ENCODE measurements at places on chromosomes 12 and 14. TPM values are rescaled to one million over a fixed set of nuclear protein-coding genes. Genes with fewer than 3 reads are reported as not detected.

DNA sequence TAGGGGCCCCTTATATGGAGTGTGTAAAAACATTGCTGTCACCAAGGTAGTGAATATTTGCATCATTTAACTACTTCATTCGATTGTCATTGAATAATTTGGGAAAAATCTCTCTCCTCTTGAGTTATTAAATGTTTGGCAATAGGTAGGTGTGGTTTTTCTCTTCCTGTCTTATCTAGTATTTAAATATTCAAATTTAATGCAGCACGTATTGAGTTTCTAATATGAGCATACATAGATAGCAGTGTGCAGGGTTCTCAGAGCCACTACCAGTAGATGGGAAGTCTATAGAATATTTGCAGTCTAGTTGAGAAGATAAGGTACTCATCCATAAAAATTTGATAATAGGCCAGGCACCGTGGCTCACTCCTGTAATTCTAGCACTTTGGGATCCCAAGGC, 16.7 kb downstream of the PALS1 start:
- DNase-seq, result no peak

The PDZRN4 gene
- not detected for total RNA-seq

DNA sequence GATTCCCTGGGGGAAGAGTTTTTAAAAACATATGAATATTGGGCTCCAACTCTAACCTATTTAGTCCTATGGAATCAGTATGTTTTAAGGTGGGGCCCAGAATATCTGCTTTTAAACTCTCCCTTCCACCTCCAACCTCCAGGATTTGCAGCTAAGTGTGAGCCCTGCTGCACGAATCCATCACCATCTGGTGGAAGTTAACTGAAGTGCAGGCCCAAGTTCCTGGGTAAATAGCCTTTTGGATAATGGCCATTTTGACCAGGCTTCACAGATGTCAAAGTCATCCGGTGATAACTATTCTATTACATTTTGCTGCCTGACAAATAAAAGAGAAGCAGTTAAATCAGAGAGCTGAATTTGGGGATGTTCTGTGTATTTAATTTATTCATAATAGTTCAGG, 58.1 kb upstream of the RMST start:
- peak; percentile 10 for DNase-seq

GRCh38 chr12:46110223-46110611, 119.8 kb upstream of the SCAF11 start:
- no peak for DNase-seq

GRCh38 chr12:113936460-113936859, 29.7 kb downstream of the RBM19 start:
- DNase-seq, result peak; percentile 73

GRCh38 chr12:46296822-46297221, 28.0 kb upstream of the SLC38A1 start:
- DNase-seq, result no peak

DNA sequence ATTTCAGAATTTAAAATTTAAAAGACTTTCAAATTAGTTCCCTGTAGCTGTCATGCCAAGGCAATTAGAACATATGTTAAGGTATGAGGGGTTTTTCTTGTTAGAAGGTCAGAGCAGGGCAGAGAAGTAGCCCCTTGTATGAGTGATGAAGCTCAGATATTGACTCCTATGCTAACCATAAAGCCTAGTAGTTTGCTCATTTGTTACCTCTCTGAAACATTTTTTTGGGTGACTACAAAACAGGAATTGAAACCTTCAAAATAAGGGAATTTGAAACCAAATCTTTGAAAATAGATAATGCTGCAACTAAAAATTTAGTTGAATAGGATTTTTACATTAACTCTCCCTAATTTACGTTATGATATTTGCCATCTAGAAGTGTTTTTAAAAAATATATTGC, 333.5 kb downstream of the NAV3 start:
- DNase-seq, result no peak

The OR4L1 gene
- not detected for total RNA-seq

GRCh38 chr14:92510972-92511371, 2.6 kb upstream of the RIN3 start:
- DNase-seq, result no peak

DNA sequence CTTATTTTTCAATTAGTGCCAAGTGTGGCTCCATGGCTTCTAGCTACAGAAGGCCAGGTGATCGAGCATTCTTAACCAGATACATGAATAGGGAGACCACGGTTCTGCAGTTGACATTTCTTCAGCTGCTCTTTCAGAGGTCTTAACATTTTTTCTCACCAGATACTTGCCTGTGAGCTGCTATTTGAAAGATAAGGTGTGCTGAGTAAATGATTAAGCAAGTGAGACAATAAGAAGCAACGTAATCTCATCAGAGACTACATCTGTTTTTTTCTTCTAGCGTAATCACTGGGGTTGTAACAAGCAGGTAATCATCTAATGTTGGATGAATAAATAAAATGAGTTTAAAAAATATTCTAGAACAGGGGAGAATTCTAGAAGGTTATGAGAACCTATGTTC, 912.9 kb downstream of the DIO2 start:
- no peak for DNase-seq

GRCh38 chr12:129185855-129186254, 332.6 kb downstream of the GLT1D1 start:
- no peak for DNase-seq

The MMP19 gene
- 9.8 TPM for total RNA-seq

DNA sequence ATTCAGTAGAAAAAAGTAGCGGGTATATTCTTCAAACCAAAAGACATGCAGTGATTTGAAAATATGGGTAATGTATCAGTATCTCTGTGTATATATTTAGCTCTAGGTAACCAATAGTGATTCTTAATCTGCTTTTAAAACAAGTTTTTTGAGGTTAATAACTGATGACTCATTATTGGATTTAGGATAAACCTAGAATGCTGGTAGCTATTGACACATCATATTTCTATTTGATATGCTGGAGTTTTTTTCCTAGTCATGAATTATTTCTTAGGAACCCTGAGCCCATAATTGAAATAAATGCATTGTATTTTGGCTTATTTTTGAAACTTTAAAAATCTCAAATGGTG, 15.5 kb downstream of the ARF6 start:
- DNase-seq, result no peak

GRCh38 chr12:121915841-121916321, 2.5 kb upstream of the CFAP251 start:
- no peak for DNase-seq

DNA sequence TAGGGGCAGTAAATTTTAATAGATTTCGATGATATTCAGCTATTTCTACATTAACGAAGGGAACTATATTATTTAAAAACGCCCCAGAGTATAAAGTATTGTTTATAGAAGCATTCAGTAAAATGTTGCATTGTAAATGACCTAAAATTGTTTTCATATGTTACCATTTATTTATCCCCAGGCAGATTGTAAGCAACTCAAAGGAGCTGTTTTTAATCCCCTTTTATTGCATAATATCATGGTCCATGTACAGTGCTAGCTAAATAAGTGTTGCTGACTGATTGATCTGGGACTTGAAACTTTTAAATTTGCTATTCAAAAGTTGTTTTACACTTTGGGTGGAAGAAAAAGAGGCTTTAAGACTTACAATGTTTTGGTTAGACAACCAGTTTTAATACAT, 199.0 kb upstream of the SLC38A2 start:
- DNase-seq, result no peak

DNA sequence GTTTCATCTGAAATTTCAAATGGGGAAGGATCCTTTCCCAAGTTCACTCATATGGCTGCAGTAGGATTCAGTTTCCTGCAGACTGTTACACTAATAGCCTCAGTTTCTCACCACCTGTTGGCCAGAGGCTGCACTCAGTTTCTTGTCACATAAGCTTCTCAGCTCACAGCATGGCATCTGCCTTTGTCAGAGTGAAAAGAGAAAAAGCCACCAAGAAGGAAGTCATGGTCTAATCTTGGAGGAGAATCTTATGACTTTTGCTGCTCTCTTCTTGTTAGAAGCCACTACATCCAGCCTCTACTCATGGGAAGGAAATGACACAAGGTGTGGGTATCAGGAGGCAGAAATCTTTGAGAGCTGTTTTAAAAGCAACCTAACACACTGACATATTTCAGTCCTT, 39.4 kb upstream of the BTG1 start:
- DNase-seq, result no peak

The OR6S1 gene
- total RNA-seq, result not detected

The TAS2R10 gene
- total RNA-seq, result not detected

The ATG101 gene
- total RNA-seq, result 115 TPM

- peak; percentile 21 for DNase-seq
Observed at GRCh38 chr14:104326848-104327247, 188.5 kb downstream of the KIF26A start.

DNA sequence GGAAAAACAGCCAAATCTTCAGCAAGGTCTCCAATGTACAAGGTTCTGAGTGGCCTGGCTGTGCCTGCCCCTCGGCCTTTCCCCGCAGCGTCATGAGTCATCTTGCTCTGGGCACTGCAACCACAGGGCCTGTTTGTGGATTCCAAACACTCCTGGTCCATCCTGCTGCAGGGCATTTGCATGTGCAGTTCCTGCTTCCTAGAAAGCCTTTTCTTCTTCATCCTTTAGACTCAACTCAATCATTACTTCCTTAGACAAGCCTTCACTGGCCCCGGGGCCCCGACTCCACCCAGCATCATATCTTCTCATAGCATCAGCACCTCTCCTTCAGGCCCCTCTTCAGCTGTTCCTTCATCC, 101.8 kb upstream of the EGLN3 start:
- peak; percentile 81 for DNase-seq

DNA sequence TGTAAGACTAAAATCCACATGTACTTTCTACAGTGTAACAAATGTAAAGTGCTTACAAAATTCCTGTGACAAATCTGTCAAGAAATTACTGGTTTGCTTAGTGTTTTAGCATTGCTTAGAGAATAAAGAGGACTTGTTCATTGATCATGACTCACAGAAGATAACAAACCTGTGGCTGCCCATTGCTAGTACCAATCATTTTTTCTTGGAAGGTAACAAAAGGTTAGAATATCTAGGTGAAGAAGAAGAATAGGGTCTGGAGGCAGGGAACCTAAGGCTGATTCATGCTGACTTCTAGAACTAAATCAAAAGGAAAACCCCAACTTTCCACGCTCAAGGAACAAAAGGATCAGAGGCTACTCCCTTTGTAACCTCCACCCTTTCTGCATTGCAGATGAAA, 232.7 kb upstream of the ABCD2 start:
- no peak for DNase-seq

DNA sequence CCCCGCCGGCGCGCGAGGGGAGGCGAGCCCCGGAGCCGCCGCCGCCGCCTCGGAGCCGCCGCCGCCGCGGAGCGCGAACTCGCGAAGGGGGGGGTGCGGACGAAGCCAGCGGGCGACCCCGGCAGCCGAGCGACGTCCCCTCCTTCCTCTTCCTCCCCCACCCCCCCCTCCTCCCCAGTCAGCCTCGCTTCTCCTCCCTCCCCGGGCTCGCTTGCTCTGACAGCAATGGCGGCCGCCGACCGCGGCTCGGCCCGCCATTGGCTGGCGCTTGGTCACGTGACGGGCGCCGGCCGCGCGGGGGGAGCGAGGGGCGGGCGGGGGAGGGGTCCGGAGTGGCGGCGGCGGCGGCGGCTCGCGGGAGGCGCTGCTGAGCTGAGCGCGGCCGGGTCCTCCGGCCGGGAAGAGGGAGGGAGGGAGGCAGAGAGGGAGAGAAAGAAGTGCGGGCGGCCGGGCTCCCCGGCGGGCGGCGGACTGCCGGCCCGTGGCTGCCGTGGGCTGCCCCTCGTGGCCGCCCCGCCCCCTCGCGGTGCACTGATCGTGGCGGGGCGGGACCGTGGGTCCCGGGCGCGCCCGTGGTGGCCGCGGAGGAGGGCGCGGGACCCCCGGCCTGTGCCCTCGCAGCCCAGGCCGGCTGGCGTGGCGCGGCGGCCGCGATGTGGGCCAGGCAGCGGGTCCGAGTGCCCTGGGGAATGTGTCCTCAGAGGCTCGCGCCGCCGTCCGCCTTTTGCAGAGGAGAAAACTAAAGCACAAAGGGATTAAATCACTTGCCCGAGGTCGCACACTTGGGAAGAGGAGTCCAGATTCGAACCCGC, at the start of gene MED13L:
TSS of gene MED13L (minus strand) at position 227 of the 812 bp plus-strand sequence. CDS start 562 bp downstream, outside the sequence.
- peak; percentile 62 for DNase-seq

The DLST gene
- 34.9 TPM for total RNA-seq

The PDE3A gene
- 0.13 TPM for total RNA-seq

DNA sequence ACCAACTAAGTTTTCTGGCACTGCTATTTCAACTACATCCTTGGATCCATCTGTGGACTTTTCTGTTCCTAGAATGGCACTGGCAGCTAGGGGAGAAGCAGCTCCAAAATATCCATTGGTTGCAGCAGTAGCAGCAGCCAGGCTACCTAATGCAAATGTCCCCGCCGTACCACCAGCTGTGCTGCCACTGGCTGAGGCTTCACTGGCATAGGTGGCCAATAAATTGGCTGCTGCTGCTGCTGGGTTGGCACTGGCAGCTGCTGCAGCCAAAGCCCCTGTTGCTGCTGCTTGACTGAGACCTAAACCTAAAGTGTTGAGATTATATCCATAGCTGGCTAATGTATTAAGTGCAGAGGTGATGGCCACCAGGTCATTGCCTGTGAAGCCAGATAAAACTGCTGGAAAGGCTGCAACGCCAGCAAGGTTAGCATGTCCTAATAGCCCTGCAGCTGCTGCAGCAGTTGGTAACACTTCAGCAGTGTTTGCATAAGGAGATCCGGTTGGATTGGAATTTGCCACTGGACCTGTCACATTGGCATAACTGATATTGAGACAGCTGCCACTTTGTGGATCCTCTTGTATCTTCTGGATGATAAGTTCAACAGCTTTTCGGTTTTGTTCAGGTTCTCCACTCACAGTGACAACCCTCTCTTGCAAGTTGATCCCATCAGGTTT, 149.5 kb downstream of the NOVA1 start:
- no peak for DNase-seq

DNA sequence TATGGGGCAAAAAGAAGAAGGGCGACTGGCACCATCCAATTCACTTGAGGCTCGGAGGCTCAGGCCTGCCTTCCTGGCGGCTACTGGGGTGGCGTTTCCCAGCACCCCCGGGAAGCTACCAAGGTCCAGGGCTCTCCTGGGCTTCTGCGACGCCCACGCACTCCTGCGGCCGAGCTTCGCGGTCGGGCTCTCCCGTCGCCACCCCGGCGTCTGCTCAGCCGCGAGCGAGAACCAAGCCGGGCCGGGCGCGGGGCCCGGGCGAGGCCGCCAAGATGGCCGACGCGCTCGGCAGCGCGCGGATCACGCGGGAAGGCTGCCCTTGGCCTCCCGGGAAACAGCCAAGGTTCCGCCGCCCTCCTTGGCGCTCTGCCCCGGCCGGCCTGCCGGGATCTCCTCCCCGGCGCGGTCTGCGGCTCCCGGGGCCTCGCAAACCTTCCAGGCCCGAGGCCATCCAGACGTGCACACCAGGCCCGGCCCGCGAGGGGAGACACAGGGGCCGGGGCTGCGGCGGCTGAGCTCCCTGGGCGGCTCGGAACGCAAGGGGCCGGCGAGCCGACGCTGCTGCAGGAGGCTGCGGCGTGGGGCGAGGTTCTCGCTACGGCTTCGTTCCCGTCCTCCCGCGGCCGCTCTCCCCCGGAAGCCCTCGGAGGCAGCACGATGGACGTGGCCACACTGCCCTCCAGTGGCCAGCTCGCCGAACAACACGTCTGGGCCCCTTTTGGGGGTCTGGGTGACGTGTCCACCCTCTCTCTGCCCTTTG, 23.5 kb upstream of the ZFP36L1 start:
- DNase-seq, result peak; percentile 88

GRCh38 chr14:50607181-50607580, 47.2 kb downstream of the ATL1 start:
- no peak for DNase-seq
